ENCODE measurements at places on chromosomes 11 and 22.

DNA sequence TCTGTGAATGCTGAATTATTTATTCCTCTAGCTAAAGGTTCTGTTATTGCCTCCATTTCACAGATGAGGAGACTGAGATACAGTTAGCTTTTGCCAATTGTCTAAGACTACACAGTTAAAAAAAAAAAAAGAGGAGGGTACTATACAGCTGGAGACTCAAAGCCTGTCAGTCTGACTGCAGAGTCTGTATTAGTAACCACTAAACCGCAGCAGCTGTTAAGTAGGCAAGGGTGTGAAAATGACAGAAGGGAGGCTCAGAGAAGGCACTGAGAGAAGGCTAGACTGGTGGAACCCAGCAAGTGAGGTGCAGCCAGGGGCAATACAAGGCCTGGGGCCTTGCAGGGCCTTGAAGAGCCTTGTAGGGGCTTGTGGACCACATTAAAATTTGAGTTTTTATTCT, 181.2 kb downstream of the CSNK2A3 start:
- DNase-seq, result no peak

- no peak for DNase-seq
These were observed 14.3 kb downstream of the CHST1 start for GRCh38 chr11:45651156-45651555.

- no peak for DNase-seq
These were observed 7.2 kb upstream of the TPCN2 start for GRCh38 chr11:69041516-69041915.

- DNase-seq, result no peak
These were observed 75.6 kb downstream of the CLPB start for GRCh38 chr11:72358466-72359405.

DNA sequence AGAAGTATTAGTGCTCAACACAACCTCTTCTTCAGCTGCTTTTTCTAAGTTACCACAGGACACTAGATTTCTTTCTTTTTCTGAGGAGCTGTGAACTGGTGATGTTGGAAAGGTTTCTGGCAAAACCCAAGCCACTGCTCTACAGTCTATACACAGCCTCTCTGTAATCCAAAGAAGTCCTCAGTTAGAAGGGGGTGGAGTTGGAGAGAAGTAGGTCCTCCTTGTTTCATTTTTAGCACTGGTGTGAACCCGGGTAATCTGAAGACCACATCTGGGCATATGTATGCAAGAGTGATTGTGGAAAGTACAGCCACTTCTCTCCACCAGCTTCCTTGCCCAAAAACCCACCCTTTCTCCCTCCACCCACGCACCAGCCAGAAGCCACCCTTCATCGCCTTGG, 1168.1 kb downstream of the LRRC4C start:
- no peak for DNase-seq

DNA sequence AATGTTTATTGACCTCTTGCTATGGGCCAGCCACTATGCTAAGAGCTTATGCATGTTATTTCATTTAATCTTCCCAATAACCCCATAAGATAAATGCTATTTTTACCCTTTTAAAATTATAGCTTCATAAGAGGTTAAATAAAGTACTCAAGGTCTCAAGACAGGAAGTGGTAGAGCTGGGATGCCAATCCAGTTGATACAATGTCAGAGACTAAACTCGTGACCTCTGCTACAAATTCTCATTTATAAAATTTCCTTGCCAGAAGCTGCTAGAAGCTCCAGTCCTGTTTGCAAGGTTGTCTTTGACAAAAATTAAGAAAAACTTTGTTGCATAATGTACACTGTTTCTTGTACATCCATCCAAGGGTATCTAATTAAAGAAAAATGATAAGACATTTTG, 265.9 kb upstream of the MPPED2 start:
- DNase-seq, result no peak

GRCh38 chr11:27757953-27758352, 57.7 kb upstream of the BDNF start:
- DNase-seq, result no peak

DNA sequence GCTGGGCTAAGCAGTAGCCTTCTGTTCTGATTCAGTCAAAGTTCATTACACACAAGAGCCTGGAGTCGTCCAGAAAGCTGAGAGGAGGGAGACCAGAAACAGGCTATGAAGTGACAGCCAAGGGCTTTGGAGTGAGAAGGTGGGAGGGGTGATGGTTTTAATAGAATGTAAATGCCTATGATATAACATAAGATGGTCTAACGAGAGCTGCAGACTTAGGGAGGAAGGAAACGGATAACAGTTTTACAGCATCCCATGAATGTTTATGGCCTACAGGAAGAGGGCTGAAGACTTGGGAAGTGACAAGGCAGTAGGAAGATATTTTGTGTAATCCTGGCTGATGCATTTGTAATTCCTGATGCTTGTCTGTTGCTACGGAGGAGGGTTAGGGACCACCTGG, 62.0 kb downstream of the DHCR7 start:
- no peak for DNase-seq

GRCh38 chr22:38448945-38449745, 5.9 kb downstream of the KCNJ4 start:
- DNase-seq, result no peak

- no peak for DNase-seq
These were observed 138.0 kb upstream of the POU2AF2 start for GRCh38 chr11:111107501-111107900.

GRCh38 chr11:123601136-123601535, 53.3 kb downstream of the SCN3B start:
- DNase-seq, result no peak

GRCh38 chr11:122162095-122162494, 46.1 kb upstream of the BLID start:
- no peak for DNase-seq

GRCh38 chr22:35643991-35644390, 4.3 kb upstream of the APOL6 start:
- no peak for DNase-seq

GRCh38 chr11:854601-855329, 12.1 kb downstream of the TSPAN4 start:
- DNase-seq, result no peak

GRCh38 chr11:86918973-86919372, 36.2 kb downstream of the FZD4 start:
- no peak for DNase-seq

DNA sequence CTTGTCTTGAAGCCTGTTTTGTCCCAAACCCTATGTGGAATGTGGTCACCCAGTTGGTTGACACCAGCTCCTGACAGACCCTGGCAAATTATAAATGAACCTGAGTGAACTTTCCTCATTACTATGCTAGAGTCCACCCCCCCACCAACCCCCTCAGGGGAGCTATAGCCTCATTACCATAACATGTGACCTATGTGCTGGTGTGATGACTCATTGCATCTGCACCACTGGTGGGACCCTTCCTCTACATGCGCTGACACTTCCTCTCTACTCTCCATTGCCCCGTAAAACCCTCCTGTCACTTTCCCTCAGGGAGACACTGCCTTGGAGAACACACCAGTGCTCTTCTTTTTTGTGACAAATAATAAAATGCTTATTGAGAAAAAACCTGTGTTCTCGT, 105.0 kb upstream of the SESN3 start:
- DNase-seq, result no peak

GRCh38 chr11:100984668-100985067, 144.9 kb downstream of the PGR start:
- no peak for DNase-seq

DNA sequence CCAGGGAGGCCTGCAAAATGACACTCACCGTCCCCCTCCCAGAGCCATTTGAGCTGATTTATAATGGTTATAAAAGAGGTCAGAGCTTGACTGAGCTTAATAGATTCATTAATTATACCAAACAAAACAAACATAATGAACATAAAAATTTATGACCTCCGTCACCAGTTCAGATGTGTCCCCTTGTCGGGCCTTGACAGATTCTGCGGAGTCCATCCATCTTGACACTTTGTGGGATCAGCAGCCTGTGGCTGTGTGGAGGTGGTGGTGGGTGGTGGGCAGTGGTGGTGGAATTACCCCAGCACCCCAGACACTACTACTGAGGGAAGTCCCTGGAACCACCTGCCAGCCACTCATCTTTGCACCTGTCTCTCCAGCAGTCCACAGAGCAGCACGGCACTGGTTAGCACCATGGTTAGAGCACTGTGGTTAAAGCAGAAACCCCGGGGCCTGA, 83.5 kb downstream of the DSCAML1 start:
- no peak for DNase-seq

GRCh38 chr11:64924910-64925284, 408 bp downstream of the PPP2R5B start:
- no peak for DNase-seq

- no peak for DNase-seq
These were observed 16.8 kb upstream of the CABP7 start for GRCh38 chr22:29702931-29703501.

DNA sequence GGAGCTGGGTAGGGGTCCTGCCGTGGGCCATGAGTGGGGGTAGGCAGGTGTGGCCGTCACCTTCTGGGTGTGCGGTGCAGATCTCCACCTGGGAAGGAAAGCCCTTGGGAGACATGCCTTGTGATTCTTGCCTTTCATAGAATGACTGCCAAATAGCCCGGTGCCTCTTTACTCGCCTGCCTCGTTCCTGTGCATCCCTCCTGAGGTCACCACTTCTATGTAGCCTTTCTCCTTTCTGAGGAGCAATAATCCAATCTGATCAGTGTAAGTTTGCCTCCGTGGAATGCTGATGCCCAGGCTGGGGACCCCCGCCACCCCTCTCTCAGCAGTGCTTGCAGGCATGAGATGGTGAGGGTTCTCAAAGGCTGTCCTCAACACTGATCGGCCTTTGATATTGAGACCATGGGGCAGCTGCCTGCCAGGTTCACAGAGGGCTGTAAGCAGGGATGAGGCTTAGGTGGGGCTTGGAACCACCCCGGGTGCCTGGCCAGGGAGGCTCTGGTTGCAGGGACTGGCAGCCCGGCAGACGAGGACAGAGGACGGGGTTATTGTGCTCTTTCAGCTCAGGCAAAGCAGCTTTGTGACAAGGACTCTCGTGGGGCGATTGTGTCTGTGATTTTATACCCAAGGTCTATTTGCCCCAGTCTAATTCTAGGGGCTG, 86.1 kb upstream of the WNT7B start:
- DNase-seq, result no peak

GRCh38 chr22:30226192-30226832, 20.2 kb downstream of the LIF start:
- DNase-seq, result no peak

DNA sequence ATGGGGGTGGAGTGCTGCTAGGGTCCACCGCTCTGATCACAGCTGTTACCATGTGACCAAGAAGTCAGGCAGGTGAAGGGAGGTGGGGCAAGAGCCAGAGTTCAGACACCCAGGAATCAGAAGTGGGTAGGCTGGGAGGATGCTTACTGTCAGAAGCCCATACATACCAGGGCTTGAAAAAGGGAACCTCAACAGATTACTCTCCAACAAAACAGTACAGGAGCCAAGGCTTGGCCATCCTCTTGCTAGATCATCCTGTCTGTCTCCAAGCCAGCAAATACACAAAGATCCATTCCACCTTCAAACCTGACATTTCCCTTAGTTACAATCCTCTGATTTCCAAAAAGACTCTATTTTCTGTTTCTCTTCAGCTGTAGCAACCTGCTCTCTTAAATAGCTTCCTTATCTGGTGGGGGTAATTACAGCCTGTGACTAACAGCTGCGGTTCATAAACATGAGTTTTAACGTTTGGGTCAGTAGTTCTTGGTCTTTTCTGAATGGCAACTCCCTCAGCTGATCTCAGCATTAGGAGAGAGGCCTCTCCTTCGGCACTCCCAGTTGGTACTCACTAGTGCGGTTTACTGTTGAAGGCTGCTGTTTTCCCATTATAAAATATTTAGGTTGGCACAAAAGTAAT, 31.1 kb upstream of the WT1 start:
- no peak for DNase-seq

DNA sequence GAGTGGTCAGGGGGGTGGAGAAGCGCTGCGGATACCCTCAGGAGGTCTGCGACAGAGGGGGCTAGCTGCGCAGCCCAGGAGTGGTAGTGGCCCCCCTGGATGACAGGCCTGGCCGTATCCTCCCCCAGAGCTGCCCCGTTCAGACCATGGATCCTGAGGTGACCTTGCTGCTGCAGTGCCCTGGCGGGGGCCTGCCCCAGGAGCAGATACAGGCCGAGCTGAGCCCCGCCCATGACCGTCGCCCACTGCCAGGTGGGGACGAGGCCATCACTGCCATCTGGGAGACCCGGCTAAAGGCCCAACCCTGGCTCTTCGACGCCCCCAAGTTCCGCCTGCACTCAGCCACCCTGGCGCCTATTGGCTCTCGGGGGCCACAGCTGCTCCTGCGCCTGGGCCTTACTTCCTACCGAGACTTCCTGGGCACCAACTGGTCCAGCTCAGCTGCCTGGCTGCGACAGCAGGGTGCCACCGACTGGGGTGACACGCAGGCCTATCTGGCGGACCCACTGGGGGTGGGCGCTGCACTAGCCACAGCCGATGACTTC, 505 bp downstream of the NUDT22 start:
- DNase-seq, result peak; percentile 30

DNA sequence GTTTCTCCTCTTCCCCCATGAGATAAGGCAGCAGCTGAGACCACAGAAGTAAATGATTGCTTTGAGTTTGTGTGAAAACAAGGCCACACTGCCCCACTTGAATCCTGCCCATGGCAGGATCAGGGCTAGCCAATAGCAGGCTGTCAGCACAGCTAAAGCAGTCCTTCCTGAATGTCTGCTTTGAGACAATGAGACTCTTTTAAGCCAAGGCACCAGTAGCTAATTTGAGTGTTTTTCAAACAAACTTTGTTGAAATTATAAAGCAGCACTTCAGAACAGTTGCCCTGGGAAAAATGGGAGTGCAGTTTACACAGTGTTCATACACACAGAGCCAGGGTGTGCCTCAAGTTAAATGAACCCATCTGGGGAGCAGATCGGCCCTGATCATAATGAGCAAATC, 103.5 kb upstream of the OR5AK2 start:
- no peak for DNase-seq

DNA sequence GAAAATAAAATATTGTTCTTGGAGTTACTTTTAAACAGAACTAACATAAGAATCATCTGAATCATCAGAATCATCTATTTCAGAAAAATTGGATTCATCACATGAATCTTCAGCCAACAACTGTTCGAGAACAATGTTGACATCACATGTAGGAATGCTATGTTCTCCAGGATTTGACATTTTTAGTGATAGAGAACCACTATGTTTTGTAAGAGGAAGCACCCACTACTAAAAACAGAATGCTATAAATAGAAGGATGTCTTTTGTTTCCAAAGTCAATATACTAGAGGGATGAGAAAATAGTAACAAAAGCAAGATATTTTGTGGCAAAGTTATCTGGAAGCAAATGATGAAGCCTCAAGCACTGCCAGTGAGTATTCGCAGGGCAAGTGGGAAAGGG, 263.4 kb upstream of the DDI1 start:
- no peak for DNase-seq

- no peak for DNase-seq
These were observed 6.3 kb downstream of the GRK2 start for GRCh38 chr11:67272327-67273259.
